ENCODE measurements at places on chromosomes 4 and X.
A peak's percentile ranks its signal among the peaks of the same experiment; 100 is the strongest.

DNA sequence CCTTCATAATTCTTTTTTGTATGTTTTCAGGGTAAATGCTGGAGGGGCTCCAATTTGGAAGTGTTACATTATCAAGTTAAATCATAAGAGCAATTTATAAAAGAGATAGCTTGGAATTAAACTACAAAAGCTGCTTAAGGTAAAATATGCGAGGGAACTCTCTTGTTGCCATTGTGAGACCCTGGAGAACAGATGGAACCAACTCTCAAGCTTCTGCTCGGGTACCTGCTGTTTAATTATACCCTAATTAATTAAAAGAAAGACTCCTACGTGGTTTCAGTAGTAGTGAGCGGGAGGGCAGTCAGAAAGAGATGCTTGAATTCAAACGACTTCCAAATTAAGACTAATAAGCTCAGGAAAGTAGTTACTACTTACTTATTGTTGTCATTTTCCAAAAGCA lies 313.1 kb upstream of the TACR3 start:
- no peak for DNase-seq

GRCh38 chrX:14095702-14096101 lies 66.0 kb upstream of the GEMIN8 start:
- peak; percentile 47 for DNase-seq

DNA sequence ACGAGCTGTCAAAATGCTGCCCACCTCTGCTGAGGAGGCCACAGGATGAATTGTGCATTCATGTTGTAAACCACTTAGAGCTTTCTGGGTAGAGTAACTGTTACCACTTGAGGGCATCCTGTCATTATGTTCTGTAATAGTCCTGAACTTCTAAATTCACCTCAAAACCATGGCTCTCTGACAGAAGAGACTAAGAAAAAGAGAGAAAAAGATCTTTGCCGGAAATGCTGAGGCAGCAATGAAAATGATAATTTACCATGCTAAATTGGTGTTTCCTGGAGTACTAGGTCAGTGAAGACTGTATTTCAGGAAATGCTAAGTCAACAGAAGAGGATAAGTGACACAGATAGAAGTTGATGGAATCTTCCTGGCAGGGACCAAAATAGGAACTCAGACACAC lies 942.3 kb upstream of the SLIT2 start:
- DNase-seq: no peak

- no peak for DNase-seq
These were observed 40.0 kb upstream of the IRF2 start for GRCh38 chr4:184514121-184514988.

GRCh38 chr4:90207887-90208454 lies 80.8 kb downstream of the CCSER1 start:
- DNase-seq: no peak

- DNase-seq: no peak
These were observed 69.9 kb downstream of the HMGB2 start for GRCh38 chr4:173264245-173264644.

DNA sequence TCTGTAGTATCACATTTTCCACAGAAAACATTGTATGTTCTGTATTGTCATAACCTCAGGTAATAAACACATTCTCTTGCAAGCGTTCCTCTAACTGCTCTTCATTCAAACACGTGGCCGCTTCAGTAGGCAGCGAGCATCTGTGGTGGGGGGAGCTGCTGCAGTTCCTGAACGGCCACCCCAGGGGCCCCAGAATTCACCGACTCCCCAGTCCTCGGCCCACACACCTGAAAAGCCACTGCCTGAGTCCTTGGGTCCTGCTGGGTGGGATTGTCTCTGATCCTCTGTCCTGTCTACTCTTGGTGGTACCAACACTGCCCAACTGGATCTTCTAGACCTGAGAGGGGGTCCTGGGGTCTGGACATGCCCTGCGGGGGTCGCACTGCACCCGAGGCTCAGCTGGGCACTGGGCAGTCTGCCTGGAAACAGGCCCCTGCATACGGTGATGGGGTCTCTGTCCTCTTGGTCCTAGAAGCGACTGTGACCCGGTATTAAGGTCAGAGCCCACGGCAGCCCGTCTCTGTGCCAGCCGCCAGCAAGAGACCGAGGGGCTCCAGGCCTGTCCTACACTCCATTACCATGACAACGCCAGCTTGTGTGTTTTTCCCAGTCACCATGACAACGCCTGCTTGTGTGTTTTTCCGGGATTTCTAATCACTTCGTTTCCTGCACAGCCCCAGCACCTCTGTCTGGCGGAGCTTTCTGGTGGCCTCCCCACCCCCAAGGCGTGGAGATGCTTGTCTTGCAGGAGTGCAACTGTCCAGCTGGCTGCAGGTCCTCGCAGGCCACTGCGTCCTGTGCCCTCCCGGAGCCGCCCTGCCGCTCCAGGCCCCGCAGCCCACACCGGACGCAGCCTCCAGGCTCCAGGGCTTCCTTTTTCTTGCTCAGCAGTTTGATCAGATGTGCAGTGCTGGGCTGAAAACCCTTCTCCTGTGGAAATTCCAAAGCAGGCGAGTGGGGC lies 16.0 kb downstream of the CTBP1 start:
- no peak for DNase-seq

DNA sequence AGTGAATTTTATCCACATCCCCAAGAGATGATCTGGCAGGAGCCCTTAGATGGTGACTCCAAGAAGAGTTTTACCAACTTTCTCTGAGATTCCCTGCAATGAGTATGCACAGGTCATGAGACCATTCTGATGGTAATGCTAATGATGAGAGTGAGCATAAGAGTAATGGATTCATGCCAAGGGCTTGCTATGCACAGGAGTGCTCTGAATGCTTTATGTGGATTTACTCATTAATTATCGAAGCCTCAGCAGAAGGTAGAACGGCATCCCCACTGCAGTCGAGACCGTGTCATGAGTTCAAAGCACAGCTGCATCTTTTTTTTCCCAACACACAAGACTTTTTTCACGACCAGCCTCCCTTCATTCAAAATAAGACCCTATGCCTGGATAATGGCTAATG lies 355.0 kb downstream of the RAB28 start:
- no peak for DNase-seq

DNA sequence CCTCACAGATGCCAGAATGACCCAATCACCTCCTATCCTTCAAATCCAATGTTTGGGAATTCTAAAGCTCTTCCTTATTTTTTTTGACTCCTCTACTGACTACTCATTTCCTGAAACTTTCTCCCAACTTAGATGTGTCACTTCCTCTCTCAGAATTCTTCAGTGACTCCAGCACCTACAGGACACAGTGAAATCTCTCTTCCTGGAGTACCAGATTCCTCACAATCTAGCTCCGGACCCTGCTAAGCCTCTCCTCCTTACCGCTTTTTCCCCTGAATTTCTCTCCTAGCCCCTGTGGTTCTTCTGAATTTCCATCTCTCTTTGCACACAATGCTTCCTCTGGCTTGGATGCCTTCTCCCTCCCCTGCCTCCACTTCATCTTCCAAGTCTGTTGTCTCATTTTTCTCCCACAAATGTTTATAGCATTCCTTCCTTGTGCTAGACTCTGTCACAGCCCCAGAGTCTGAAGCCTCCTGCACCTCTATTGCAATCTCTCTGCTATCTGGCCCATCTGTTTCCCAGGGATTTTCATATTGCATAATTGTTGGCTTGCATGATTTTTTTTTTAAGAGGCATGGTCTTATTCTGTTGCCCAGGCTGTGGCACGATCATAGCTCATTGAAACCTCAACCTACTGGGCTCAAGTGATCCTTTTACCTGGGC lies 80.1 kb downstream of the ANAPC4 start:
- no peak for DNase-seq

DNA sequence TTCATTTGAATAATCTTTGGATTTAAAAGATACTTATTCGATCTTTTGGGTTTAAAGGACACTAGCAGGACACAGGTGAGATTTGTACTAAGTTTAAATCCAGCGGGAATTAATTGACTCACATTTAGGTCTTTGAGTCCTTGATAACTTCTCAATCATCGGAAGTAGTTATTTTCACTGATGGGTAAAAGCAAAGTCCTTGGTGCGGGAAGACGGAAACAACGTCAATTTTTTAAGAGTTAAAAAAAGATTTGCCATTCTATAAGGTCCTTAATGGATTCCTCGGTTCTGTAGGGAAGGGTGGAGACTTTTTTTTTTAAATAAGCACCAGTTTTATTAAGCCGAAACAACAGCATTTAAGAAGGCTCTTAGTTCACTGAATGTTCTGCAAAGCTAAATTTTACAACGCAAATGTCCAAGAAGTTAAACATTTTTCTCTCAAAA lies 2.9 kb downstream of the TMSB4X start:
- DNase-seq: no peak

DNA sequence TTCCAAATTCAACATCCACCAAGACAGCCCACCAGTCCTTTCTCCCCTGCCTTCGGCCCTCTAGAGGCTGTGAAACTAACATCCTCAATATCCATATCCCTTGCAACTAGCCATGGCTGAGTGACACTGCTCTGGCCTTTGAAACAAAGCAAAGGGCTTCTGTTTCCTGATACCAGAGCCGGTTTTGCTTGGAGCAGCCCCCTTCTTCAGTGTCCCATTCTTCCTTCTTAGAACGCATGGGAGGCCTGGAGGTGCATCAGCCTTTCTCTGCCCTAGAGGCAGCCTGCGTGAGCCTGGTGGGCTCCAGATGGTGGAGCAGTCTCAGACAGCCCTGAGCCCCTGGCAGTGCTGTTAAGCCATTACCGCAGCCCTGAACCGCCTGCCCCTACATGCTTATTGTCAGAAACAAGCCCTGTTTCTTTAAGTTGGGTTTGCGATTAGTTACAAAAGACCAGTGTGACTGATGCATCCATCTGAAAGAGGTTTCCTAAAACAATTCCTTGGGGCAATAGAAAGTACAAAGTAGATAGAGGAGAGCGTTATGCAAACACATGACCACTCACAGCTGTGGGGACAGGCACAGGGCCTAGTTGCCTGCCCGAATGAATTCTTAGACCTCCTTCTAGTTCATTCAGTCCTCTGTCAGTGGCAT lies 74.1 kb downstream of the EVC start:
- DNase-seq: no peak

DNA sequence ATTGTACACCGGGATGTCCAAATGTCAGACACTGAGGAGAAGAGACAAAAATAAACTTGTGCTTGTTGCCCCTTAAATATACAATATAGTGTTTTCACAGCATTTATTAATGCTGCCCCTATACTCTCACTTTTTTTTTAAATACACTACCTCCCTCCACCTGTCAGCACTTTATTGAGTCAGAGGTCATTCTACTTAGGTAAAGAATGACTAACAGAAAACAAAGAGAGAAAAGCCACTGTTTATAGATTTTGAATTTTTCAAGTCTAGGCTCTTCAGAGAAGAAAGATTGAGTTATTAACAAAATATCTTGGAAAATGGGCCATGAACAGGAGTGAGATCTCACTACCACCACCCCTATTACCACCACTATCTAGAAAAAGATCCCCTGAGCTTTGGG lies 58.1 kb downstream of the NIPAL1 start:
- no peak for DNase-seq

- no peak for DNase-seq
These were observed 119.1 kb downstream of the PAPSS1 start for GRCh38 chr4:107600983-107601382.

DNA sequence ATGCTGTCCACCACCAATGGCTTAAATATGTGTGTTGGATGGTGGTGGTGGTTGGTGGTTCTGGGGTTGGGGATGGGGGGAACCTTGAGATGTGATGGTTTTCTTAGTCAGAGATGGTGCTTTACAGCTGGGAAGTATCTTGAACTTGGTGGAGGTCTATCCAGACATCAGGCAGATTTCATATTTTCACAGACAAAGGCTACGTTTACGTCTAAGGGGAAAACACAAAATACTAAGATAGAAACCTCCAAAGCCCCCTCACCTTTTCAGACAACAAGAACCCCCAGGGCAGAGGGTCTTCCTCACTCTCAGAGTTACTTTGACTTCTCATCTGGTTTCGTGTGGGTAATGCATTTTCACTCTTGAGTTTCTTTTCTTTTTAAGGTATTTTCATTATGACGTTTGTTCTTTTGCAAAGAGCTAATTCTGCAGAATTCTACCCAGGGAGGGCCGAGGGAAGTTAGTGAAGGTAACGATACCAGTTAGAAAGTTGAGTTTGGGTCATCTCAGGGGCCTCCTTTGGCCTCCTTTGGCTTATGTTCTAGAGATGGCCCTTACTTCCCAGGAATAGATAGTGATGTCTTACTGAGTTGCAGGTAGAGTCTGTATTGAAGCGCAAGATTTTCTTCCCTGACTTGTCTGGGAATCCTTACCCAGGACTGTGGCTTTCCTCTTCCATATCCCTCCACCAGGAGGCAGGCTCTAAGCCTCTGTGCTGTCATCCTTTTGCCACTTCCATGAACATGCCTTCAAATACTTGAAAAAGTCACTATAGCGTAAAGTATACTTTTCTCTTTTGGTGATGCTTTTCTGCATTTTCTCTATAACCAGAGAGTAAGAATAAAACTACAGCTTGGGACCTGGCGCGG lies 31.9 kb downstream of the RHOH start:
- DNase-seq: no peak

GRCh38 chr4:188811121-188811520 lies 671.9 kb downstream of the TRIML1 start:
- no peak for DNase-seq

DNA sequence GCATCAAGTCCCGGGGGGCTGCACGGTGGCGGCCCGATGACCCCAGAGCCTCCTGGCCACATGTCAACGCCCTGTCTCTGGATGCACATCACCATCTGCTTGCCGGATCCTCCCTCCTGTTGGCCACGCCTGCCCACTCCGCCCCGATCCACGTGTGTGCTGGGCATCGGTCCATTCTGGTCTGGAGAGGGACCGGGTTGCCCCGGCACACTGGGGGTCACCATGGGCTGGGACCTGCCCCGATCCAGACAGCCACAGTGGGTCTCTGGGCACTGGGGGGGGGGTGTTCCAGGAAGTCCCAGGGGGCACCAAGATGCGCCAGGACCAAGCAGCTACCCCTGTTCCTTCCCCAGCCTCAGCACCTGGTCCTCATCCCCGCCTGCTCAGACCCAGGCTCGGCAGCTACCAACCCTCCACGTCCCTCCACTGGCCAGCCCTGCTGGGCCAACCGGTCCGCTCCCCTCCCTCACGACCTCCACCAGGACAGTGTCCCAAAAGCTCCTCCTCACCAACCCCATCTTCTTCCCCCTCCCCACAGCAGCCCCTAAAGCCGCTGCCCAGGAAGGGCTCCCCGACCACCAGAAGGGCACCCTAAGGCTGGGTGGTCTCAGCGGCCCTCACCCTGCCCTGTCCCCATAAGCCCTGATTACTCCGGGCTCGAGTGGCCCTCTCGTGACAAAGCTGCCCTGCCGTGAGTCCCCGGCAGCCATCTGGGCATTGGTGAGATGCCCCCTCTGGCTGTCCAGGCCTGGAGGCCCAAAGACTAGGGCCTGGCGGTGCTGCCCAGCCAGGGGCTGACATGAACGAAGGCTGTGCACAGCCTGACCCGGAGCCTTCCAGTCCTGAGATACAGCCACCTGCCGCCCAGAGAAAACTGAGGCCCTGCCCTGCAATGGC lies 4.6 kb downstream of the CTBP1 start:
- DNase-seq: no peak

GRCh38 chr4:76691807-76692582 lies 205.9 kb downstream of the SOWAHB start:
- no peak for DNase-seq

GRCh38 chrX:3938587-3938986 lies 225.1 kb upstream of the PRKX start:
- no peak for DNase-seq

Data from CD4-positive, alpha-beta T cell treated with Interleukin-10 for 1 hour (primary cell).